ENCODE measurements at places on chromosomes 12 and 14. TPM values are rescaled to one million over a fixed set of nuclear protein-coding genes. Genes with fewer than 3 reads are reported as not detected.
A peak's percentile ranks its signal among the peaks of the same experiment; 100 is the strongest.

The SERPINA10 gene
- not detected for total RNA-seq

DNA sequence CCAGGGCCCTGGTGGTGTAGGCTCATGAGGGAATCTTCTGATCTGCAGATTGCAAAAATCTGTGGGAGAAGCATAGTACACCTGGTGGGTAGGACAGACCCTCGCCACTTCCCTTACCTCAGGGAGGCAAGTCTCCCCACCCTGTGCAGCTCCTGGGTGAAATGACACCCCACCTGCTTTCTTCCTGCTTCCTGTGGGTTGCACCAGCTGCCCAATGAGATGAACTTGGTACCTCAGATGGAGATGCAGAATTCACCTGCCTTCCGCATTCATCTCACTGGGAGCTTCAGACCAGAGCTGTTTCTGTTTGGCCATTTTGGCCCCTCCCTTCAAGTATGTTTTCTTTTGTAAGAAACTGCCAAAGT is 4.7 kb downstream of the CLEC2D start:
- DNase-seq = no peak

The ACACB gene
- 6.0 TPM for total RNA-seq

DNA sequence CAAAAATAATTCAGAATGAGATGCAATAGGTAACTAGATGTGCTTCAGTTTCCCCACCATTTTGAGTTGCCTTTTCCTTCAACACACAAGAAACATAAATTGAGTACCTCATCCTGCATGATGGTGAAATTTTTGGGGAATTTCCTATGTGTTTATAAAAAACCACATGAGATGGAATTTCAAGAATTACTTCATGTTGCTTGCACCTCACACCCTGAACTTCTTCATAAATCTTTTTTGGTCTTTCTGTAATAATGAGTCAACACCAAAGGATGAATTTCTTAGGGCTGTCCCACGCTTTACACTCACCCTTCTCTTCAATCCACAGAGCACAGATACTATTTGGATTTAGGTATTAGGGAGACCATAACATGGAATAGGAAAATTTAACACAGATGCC is 22.6 kb upstream of the LUM start:
- DNase-seq = no peak

The TMEM63C gene
- not detected for total RNA-seq

DNA sequence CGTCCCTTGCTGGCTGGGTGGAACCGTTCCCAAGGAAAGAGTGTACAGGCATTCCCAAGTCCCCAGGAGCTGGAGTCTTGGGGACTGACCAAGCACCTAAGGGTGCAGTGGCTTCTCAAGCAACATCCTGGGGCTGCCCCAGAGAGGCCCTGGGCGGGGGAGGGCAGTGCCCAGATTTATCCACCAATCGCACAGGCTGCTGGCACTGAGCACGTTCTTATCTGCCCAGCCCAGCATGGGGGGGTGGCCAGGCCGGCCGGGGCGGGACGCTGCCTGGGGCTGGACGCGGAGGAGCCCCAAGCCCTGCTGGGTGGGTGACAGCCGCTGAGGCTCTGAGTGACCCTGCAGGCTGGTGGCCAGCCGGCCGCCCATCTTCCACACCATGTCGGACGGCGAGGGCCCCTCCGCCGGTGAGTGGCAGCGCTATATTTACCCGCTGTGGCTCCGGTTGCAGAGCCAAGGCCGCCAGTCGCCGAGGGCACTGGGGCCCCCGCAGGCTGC is 53.4 kb downstream of the CYP46A1 start:
- DNase-seq = peak; percentile 78

DNA sequence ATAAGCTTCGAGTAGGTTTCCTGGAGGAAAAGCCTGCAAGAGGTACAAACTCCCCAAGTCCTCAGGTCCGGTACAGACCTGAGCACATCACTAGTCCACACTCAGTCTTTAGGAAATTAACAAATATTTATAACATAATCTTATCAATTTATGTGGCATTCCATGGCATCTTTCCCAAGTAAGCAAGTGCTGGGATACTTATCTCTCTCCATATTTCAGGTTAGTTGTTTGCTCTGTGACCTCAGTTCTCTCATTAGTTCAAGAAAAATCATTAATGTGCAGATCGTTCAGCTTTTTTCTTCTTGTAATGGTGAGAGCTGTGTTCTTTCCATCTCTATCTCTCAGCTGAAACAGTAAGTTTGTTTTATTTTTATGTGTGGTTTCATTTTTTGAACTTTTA is 34.7 kb downstream of the SPATA7 start:
- DNase-seq = no peak

GRCh38 chr14:60166142-60166541 is 944 bp upstream of the DHRS7 start:
- DNase-seq = no peak

DNA sequence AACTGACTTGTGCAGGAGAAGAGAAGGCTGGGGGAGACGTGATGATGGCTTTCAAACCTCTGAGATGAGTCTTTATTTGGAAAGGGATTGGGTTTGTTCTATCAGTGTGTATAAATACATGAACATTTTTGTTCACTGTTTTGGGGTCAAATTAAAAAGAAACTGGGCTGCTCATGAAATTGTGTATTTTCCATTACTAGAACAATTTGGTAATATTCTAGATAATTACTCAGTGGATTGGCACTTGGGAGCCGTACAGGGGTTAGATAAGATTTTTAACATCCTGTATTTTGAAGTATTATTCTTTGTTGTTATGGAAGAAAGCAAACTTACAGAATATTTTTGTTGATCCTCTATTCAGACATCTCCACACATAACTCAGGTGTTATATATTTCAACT is 340.6 kb downstream of the PRKD1 start:
- DNase-seq = no peak

The MIPOL1 gene
- 13.0 TPM for total RNA-seq

- peak; percentile 73 for DNase-seq
These were observed 48.5 kb downstream of the SAV1 start for GRCh38 chr14:50619569-50620141.
